ENCODE measurements at places on chromosomes 4 and X. TPM values are rescaled to one million over a fixed set of nuclear protein-coding genes. Genes with fewer than 3 reads are reported as not detected.

PRR32 gene
- not detected for total RNA-seq

STK32B gene
- total RNA-seq: 1.1 TPM

P2RY8 gene
- not detected for total RNA-seq

CT45A3 gene
- not detected for total RNA-seq

XAGE1A gene
- not detected for total RNA-seq

ZAR1 gene
- not detected for total RNA-seq

TRPC5OS gene
- not detected for total RNA-seq

VCX2 gene
- not detected for total RNA-seq

CYLC1 gene
- not detected for total RNA-seq

PJA1 gene
- total RNA-seq: 37.6 TPM

GPC3 gene
- total RNA-seq: not detected

H2BW2 gene
- not detected for total RNA-seq

NSUN7 gene
- 6.7 TPM for total RNA-seq

ARL13A gene
- not detected for total RNA-seq

SEPTIN6 gene
- 28.9 TPM for total RNA-seq

ASB5 gene
- not detected for total RNA-seq

REELD1 gene
- total RNA-seq: not detected

GUCY1B1 gene
- 3.1 TPM for total RNA-seq

QDPR gene
- 13.4 TPM for total RNA-seq

CDK16 gene
- total RNA-seq: 155 TPM

FRG2 gene
- total RNA-seq: 0.86 TPM

C4orf36 gene
- total RNA-seq: 2.0 TPM

SMIM31 gene
- not detected for total RNA-seq

NXF2 gene
- not detected for total RNA-seq

ZRSR2 gene
- 7.6 TPM for total RNA-seq

IL1RAPL2 gene
- 0.52 TPM for total RNA-seq

NRK gene
- total RNA-seq: 0.73 TPM

LNX1 gene
- 2.8 TPM for total RNA-seq

PIM2 gene
- total RNA-seq: 24.1 TPM

TMEM35A gene
- total RNA-seq: not detected

SSX2B gene
- not detected for total RNA-seq

DUSP21 gene
- total RNA-seq: not detected

ZNF595 gene
- 7.4 TPM for total RNA-seq

PRDM5 gene
- 2.4 TPM for total RNA-seq

GPR50 gene
- not detected for total RNA-seq

TBC1D25 gene
- total RNA-seq: 11.3 TPM

PDE6B gene
- total RNA-seq: not detected

XPNPEP2 gene
- total RNA-seq: not detected

PIR gene
- total RNA-seq: 50.8 TPM
